CD4-positive, alpha-beta T cell (primary cell): ENCODE measurements at places on chromosomes 11 and 22.

DNA sequence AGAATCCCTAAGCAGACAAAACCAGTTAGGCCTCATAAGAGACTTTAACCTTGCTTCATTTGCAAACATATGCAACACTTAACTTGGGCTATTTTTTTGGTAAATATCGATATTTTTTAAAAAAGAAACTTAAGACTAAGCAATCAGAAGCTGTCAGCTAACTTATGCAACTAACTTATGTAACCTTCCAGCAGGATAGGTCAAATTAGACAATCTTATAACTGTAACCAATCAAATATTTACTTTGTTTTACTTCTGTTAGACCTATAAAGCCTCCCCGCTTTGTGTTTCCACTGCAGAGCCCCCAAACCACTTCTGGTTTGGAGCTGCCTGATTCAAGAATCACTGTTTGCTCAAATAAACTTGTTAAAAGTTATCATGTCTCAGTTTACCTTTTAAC lies 8.0 kb downstream of the MSANTD4 start:
- DNase-seq: no peak

DNA sequence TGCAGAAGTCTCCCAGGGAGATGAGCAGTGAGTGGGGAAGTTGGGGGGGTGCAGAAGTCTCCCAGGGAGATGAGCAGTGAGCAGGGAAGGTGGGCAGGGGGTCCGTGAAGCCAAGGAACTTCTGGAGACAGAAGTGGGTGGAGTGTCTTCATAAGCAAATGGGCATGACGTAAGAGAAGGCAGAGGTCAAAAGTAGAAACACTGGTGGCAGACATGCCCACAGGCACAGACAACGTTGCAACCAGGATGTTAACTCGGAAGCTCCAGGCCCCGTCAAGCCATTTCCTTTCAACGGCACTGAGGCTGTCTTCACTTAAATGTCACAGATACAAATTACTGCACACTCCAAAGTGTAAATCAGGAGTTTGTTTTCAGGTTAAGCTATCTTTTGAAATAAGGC lies 186.1 kb downstream of the SHANK2 start:
- no peak for DNase-seq

GRCh38 chr11:33892906-33893594 lies 1.2 kb upstream of the LMO2 start:
- no peak for DNase-seq

- no peak for DNase-seq
These were observed 34.9 kb upstream of the PICALM start for GRCh38 chr11:86103808-86104207.

DNA sequence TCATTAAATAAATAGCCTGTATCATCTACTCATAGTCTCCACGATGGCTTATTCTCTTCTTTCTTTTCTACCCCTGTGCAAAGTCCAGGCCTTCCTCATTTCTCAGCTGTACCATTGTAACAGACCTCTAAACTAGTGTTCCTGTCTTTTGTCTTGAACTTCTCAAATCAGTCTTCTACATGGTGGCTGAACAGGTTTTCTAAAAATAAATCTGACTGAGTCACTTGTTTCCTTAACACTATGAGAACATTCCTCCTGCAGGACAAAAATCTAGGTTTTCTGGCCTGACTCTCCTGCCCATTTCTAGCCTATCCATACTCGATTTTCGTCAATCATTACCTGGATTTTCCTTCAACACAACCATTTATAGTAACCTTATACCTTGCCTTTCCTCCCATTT lies 1080.8 kb upstream of the TENM4 start:
- DNase-seq: no peak

GRCh38 chr11:59967677-59968394 lies 4.0 kb downstream of the OOSP4A start:
- no peak for DNase-seq

- no peak for DNase-seq
These were observed 463.3 kb downstream of the BUD13 start for GRCh38 chr11:116309446-116309845.

DNA sequence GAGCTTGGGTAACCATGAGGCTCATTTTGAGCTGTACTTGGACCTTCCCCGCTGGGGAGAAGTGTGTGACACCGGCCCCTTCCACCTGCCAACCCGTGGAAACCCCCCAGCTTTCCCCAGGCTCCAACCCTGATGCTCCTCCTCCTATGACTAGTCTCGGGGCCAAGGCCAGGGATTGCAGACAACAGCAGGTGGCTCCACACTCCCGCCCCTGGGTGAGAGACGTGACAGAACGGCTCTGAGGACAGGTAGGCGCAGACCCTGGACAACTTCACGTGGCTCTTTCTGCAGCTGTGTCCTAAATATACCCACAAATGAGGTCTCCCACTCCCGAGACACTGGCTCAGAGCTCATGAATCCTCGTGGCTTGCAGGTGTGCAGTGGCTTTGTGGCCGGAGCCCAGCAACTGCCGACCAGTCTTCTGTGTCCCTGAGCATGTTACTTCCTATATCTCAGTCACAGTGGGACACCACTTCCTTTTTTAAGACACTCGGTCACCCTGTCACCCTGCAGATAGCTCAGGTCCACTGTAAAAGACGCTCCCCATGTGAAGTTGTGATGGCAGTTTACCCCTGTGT lies 55.2 kb downstream of the NECTIN1 start:
- DNase-seq: no peak

GRCh38 chr11:20654038-20654437 lies 15.3 kb upstream of the NELL1 start:
- DNase-seq: no peak

GRCh38 chr11:8318536-8318935 lies 54.9 kb upstream of the LMO1 start:
- no peak for DNase-seq

GRCh38 chr11:27460158-27460978 lies 12.2 kb downstream of the LGR4 start:
- no peak for DNase-seq

DNA sequence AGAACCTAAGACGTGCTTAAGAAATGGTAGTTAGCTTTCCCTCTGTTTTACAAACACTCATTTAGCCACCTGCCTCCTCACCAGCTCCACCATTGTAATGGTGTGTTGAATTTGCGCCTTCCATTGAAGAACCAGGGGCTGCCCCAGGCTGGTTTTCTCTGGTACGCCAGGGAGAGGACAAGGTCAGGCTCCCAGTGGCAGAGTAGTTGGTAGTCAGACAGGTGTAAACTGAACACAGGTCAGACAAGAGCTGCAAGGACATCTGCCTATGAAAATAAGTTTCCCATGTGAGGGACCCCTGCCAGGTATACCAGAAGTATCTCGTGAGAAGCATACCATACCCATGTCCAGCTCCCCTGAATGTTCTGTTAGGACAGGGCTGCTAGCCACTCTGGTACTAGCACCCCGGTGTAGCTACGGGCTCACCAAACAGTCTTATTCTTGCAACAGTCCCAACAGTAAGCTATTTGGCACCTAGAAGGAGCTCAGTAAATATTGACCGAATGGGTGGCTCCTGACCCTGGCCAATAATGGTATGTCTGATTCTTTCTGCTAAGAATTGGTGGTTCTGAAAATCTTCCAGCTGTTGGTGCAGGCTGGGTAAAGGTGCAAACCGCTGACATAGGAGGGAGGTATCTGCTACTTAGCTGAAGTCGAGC lies 359.0 kb downstream of the LARGE1 start:
- DNase-seq: no peak

DNA sequence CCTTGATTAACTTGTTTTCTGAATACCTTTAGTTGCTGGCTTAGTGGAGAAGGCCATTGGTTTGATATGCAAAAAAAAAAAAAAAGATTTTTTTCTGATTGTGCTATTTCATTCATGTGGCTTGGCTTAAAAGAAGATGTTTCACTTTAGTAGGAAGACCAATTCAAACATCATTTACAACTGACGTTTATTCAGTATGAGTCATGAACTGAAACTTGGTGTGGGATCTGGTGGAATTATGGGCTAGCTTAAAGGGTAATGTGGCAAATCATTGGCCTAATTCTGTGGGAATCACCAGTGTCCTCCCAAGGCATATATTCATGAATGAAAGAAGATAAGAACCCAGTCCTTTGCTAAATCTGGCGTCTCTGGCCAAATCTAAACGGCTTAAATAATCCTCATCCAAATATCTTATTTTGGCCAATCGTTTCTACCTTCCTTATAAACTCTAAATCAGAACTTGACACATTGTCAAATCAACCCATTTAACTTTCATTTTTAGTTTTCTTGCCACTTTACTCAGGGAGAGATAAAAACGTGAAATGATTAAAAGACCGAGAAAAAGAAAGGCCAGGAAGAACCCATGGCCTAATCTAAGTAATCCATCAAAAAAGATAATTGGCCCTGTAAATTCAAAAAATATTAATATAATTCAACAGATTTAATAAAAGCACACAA lies 77.0 kb downstream of the DDIAS start:
- DNase-seq: no peak

DNA sequence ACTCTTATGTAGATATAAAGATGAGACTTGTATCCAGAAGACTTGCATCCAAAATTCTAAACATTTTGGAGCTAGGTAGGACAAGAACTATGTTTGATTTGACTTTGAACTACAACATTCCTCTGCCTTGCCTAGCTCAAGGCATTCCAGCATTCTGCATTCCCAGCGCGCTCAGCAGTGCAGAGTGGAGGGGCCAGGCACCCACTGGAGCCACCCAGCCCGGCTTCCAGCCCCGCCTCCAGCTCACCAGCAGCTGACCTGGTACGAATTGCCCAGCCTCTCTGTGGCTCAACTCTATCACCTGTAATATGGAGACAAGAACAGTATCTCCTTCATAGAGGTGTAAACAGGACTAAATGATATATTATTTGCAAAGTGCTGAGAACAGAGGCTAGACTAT lies 28.8 kb downstream of the PRDM10 start:
- no peak for DNase-seq

DNA sequence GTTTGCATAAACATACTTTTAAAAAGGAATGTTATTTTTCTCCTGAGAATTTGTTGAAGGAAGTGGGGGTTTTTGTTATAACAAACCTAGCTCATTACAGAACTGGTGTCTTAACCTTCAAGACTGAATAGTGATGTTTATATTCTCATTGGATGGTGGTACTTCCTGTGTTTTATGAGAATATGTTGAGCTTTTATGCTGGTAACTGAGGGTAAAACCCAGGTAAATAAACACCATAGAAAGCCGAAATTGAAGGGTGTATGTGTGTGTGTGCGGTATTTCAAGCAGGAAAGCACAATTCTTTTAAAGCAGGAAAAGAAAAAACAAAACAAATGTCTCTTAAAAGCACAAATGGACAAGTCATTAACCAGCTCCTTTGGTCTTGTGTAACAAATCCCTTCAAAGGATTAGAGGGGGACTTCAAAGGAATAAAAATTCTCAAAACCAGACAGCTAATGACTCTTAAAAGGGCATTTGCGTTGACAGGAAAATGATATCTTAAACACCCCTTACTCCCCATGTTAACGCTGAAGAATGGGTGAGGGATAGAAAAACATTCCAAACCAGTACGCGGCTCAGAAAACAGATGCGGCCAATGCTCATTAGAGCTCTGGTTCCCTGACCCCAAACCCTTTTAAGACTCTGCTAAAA lies 23.8 kb downstream of the LMO2 start:
- DNase-seq: no peak

DNA sequence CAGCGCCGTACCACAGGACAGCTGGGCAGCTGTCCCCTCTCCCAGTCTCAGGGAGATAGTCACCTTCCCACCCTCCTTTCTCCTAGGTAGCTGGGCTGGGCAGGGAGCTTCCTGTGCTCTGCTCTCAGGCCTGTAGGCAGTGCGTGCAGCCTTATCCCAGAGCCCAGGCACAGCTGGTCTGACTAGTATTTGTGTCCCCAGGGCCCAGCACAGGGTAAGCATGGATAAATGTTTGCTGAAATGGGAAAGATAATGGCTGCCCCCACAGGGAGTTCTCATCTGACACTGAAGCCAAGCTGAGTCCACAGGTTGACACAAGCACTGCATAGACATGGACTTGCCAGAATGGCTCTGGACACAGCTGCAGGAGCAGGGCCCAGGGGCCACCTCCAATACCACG lies 9.8 kb downstream of the SLC15A3 start:
- no peak for DNase-seq

DNA sequence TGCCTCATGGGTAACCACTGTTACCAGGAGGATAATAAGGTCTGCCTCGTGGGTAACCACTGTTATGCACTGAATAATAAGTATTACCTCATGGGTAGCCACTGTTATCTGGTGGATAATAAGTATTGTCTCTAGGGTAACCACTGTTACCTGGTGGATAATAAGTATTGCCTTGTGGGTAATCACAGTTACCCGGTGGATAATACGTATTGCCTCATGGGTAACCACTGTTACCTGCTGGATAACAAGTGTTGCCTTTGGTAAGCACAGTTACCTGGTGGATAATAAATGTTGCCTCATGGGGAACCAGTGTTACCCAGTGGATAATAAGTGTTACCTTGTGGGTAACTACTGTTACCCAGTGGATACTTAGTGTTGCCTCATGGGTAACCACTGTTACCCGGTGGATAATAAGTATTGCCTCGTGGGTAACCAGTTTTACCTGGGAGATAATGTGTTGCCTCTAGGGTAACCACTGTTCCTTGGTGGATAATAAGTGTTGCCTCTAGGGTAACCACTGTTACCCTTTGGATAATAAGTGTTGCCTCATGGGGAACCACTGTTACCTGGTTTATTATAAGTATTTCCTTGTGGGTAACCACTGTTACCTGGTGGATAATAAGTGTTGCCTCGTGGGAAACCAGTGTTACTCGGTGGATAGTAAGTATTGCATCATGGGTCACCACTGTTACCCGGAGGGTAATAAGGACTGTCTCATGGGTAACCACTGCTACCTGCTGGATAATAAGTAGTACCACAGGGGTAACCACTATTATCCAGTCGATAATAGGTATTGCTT lies 10.6 kb upstream of the NXPE4 start:
- DNase-seq: no peak

GRCh38 chr11:101727451-101727850 lies 143.6 kb upstream of the TRPC6 start:
- DNase-seq: no peak

DNA sequence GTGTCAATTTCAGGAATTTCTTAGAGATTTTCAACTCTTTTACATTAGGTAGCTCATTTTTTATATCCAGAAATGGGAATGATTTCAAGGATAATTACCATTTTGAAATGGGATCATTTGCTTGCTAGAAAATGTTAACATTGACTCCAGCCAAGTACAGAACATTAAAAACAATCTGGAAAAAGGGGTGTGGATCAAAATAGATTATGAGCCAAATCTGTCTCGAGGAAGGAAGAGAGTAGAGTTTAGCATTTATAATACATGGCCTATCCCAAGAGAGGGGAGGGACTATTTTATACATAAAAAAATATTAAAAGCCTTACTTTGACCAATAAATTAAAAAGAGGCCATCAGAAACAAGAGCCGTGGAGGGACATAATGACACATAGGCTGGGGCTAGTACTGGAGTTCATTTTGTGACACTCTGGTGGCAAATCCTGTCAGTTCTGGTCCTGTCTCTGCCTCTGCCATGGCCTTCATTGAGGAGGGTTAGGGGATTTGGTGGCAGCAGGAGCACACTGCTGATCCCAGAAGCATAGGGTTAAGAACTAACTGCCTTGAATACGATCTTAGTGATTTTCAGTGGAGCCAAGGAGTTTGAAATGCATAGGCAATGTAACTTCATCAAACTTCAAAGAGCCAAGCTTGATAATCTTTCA lies 20.4 kb downstream of the PPP6R3 start:
- DNase-seq: no peak

GRCh38 chr11:85935751-85936150 lies 80.6 kb downstream of the CCDC83 start:
- no peak for DNase-seq
